ENCODE measurements at places on chromosomes 2 and 18. TPM values are rescaled to one million over a fixed set of nuclear protein-coding genes. Genes with fewer than 3 reads are reported as not detected.

- no peak for DNase-seq
These were observed 21.0 kb downstream of the MERTK start for GRCh38 chr2:111919365-111919764.

DNA sequence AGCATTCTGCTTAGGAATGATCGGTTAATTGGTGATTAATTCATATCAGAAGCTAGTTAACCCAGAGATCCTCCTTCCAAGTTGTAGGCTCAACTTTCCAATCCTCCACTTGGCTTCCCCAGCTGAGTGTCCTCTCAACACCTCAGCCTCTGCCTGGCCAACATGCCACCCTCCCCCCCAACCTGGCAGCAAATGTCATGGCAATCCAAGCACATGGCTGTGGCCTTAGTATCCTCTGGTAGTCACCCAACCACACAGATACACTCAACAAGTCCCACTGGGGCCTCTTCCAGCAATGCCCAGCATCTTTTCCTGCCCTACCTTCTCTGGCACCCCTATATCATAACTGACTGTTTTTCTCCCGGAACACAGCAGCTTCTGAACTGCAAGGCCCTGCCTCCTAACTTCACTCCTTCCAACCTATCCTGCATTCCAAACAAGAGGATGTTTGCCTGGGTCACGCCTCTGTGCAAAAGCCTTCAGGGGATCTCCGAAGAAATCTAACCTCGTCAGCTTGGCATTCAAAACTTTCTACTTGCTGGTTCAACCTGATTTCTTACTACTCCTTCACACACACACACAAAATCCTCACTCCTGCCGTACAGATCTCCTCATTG lies 195.0 kb downstream of the CYP26B1 start:
- no peak for DNase-seq

DNA sequence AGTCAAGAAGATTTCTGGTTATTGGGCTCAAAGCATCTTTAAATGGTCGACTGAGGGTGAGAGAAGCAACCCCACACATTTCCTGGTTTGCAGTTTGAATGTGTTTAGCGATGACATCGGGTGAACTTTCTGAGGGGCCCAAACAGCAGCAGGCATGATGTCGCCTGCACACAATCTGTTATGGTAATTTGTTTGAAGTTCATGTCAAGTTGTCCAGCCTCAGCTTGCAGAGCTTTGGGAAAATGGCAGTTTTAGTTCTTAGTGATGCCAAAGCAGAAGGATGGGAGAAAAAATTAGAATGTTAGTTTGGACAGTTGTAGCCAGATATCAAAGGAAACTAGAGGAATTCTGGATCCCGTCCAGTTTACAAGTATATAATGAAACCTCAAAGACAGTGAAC lies 284.6 kb downstream of the MBD5 start:
- no peak for DNase-seq

SP3 gene
- 175 TPM for total RNA-seq

STEAP3 gene
- total RNA-seq: 18.9 TPM

All from omental fat pad (tissue), 4 donors.